ENCODE measurements at places on chromosomes 11 and 22.

DNA sequence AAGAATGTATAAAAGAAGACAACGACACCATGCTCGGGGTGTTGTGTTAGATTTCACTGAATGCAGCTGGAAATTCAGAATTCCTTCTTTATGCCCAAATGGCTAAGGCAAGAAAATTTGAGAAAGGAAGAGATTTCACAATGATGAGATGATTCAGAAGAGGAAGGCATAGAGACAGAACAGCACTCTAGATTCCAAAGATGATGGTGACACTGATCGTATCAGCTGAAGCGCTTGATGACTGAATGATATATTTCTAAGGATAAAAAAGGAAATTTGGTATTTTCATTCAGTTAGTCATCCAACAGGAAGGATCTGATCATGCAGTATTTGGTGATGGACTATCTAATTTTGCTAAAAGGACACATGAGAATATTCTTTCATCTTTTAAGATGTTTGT is 189.2 kb downstream of the EFCAB6 start:
- DNase-seq, result no peak

DNA sequence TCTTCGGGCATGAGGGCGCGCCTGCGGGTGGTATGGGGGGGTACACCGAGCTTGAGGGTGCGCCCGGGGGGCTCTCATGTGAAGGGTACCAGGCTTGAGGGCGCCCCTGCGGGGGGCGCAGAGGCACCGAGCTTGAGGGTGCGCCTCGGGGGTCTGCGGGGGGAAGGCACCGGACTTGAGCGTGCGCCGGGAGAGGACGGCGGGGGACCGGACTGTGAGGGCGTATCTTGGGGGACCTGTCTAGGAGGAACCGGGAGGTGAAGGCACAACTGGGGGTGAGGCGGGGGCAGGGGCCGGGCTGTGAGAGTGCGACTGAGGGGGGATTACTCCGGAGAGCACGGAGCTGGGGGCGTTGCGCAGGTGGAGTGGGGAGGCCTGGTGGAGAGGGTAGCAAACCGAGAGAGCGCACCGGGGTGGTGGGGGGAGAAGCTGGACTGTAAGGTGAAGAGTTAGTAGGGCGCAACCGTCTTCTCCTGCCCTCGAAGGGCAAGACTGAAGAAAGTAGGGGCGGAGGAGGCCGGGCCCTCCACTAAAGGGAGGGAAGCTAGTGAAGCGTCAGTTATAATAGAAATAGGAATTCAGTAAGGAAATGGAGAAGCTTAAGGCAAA is 1.1 kb upstream of the DDX6 start:
- DNase-seq, result peak; percentile 21

GRCh38 chr22:40603088-40603605 is 33.4 kb downstream of the MRTFA start:
- DNase-seq, result peak; percentile 74

GRCh38 chr11:117334896-117335295 is 7.2 kb downstream of the CEP164 start:
- DNase-seq, result no peak

DNA sequence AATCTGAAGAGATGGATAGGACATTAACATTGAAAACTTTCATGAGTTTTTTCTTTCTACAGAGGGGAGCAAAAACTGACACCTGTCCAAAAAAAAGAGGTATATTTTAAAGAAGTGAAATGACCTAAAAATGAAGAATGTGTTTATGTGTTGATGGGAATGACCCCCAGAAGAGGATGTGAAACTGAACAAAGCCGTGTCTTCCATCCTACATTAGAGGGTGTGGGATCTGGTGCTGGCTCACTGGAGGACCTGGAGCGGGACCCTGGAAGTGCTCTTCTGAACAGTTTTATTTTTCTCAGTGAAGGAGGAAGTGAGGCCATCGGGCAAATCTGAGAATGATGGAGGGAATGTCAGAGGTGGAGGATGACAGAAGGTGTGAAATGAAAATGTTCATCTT is 470.1 kb downstream of the NTM start:
- no peak for DNase-seq

- no peak for DNase-seq
Observed at GRCh38 chr22:50670513-50670912, 2.1 kb upstream of the SHANK3 start.

Measured in EL (cell line).